ENCODE measurements at places on chromosomes 13 and 19. TPM values are rescaled to one million over a fixed set of nuclear protein-coding genes. Genes with fewer than 3 reads are reported as not detected.

Gene KLK3
- total RNA-seq = not detected

Gene CYP2S1
- 4.5 TPM for total RNA-seq

Gene STOML3
- not detected for total RNA-seq

Gene SHISA7
- not detected for total RNA-seq

Gene WASF3
- total RNA-seq = 32.4 TPM

Gene C19orf85
- total RNA-seq = not detected

Gene PSG11
- not detected for total RNA-seq

GRCh38 chr19:15286688-15287365 lies 45.5 kb downstream of the BRD4 start:
- DNase-seq = peak; percentile 34

DNA sequence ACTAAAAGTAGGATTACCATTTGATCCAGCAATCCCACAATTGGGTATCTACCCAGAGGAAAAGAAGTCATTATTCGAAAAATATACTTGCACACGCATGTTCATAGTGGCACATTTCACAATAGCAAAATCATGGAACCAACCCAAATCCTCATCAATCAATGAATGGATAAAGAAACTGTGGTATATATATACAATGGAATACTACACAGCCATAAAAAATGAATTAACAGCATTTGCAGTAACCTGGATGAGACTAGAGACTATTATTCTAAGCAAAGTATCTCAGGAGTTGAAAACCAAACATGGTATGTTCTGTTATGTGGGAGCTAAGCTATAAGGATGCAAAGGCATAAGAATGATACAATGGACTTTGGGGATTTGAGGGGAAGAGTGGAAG lies 3.0 kb downstream of the ZNF708 start:
- no peak for DNase-seq

DNA sequence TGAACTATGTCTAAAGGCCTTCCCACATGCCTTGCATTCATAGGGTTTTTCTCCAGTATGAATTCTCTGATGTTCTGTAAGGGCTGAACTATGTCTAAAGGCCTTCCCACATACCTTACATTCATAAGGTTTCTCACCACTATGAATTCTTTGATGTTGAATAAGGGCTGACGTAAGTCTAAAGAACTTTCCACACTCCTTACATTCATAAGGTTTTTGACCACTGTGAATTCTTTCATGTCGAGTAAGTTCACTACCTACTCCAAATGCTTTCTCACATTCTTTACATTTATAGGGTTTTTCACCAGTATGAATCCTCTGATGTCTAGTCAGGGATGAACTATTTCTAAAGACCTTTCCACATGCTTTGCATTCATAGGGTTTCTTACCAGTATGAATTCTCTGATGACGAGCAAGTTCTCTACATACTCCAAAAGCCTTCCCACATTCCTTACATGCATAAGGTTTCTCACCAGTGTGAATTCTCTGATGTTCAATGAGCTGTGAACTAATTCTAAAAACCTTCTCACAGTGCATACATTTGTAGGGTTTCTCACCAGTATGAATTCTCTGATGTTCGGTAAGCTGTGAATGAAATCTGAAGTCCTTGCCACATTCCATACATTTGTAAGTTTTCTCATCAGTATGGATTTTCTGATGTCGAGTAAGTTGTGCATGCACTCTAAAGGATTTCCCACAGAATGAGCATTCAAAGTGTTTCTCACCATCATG lies 19.1 kb upstream of the ZNF260 start:
- DNase-seq = peak; percentile 13

- no peak for DNase-seq
Observed at GRCh38 chr19:45502111-45502510, 3.9 kb downstream of the PPM1N start.

DNA sequence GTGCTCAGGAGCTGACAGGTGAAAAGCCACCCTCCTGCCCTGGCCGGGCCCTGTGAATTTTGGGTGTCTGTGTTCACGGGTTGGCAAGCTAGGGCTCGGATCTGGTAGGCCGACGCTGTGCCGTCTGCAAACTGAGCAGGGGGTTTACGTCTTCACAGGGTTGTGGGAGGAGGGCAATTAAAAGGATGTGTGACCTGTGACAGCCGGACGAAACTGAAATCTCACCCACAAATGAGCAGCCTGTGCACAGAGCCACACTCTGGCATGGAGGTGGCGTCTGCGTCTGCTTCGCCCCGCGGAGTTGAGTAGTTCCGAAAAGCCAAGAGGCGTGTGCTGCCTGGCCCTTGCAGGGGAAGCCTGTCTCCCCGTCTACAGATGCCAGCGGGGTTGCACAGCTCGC lies 117.3 kb downstream of the KDM4B start:
- no peak for DNase-seq

DNA sequence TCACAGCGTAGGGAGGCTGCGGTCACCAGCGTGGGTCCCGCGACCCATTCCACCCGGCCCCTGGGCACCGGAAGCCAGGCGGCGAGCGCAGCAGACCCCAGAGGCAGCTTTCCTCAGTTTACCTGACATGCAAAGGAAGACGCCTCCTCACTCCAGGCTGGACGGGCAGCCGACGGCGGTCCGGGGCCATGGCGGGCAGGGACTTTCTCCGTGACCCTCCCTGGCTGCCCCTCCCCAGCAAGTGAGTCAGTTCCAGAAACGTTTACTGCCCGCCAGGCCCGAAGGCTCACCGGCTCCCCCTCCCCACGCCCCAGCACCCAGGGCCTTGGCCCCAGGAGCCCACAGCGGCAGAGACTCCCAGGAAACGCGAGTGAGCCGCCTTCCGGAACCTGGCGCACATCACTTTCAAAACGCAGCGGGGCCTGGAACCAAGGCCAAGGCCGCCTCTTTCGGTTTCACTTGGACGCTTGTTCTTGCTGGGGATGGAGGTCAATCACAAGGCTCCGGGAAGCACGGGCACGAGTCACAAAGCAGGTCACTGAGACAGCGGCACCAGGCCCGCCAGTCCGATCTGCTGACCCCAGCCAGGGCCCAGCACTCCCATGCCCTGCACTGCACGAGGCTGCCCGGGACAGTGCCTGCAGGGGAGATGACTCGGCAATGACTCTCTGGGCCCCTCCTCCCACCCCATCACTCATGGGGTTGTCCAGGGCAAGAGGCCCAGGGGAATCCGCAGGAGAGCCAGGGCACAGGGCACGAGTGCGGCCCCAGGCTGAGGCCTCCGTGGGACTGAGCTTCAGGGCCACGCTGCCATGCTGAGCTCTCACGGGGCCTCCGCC lies 5.3 kb downstream of the SBNO2 start:
- DNase-seq = no peak

GRCh38 chr19:10217085-10217484 lies 14.0 kb downstream of the S1PR2 start:
- no peak for DNase-seq

GRCh38 chr13:71862459-71862943 lies 4.5 kb downstream of the DACH1 start:
- no peak for DNase-seq

- DNase-seq = no peak
Observed at GRCh38 chr13:112455476-112456059, 79.4 kb downstream of the SPACA7 start.

- DNase-seq = peak; percentile 65
Observed at GRCh38 chr19:1243768-1244692, 2.5 kb downstream of the ATP5F1D start.

GRCh38 chr13:33542309-33543088 lies 256.9 kb upstream of the STARD13 start:
- peak; percentile 100 for DNase-seq

DNA sequence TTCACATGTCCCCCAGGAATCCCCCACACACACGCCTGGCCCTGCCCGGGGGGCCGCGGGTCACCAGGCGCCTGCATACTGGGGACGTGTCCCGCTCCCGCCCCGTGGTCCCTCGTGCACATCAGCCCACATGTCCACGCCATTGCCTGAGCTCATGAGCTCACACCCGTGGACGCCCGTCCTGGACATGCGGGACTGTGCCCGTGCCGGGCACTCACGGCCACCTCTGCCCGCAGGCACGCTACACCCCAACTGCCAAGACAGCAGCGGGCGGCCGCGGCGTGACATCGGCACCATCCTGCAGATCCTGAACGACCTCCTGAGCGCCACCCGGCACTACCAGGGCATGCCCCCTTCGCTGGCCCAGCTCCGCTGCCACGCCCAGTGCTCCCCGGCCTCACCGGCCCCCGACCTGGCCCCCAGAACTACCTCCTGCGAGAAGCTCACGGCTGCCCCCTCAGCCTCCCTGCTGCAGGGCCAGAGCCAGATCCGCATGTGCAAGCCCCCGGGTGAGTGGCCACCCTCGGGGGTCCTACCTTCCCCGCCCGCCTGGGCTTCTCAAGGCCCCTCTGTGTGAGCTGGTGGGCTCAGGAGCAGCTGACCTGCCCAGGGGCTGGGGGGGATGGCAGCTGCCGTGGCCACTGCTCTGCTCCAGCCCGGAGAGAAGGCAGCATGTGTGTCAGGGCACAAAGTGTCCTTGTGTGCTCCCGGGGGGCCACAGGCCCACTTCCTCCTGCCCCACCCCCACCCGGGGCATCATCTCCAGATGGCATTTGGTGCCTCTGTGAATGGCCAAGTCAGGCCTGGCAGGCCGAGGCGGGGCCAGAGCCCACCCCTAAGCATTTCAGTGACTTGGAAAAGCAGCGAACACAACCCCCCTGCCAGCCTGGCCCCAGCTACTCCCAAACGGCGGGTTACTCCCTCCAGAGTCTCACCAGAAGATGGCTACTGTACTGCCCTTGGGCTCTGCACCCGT lies 7.1 kb downstream of the MIDN start:
- DNase-seq = no peak

All from endothelial cell of umbilical vein (primary cell).